ENCODE measurements at places on chromosomes 5 and 9.

DNA sequence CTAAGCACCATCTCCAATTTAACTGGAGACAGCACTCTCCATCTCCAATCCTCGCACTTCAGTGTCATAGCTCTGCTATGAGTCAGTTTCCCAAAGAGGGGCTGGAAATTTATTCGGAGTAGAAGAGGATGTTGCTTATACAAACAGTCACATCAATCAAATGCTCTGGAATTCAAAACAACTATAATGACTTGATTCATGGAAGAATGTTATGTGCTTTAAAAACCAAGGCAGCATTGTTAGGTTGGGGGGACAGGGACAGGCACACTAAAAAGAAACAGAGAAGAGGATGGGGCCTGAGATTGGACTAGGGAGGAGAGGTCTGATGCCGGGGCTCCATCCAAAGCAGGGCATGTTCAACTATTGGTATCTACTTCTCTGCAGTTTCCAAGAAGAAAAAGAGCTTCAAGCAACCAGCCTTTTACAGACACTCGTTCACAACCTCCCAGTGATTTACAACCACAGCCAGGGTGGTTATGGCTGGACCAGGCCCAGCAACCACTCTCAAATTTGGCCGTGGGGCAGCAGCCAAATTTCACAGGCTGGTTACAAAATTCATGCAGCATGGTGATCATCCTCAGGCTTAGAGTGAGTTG is 117.5 kb upstream of the ZNF366 start:
- no peak overlapping the region for H3K4me3 ChIP-seq
- no peak for ATAC-seq
- no peak overlapping the region for H3K27ac ChIP-seq
- H3K36me3 ChIP-seq, result no peaks in the 10 kb centered on the region
- peaks cover 7% of the 10 kb centered on the region for H3K27me3 ChIP-seq
- no peaks in the 10 kb centered on the region for H3K4me1 ChIP-seq

DNA sequence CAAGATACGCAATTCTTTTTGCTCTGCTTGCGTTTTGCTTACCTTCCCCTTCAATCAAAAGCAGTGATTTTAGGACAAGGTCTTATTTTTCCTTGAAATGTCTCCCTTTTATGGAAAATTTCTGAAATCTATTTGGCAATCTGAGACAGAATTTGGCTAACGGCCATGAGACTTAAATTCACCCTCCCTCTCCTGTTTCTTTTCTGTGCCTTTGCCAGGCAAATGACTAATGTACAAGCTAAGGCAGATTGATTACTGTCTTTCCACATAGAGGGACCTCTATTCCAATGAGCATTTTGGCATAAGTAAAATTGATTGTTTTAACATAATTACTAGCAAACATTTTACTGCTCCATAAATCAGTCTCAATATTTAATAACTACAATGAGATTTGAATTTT is 31.7 kb downstream of the FAM81B start:
- ATAC-seq, result no peak
- H3K27ac ChIP-seq, result no peak overlapping the region
- H3K4me3 ChIP-seq, result no peak overlapping the region
- peaks cover 9% of the 10 kb centered on the region for H3K27me3 ChIP-seq
- no peaks in the 10 kb centered on the region for H3K36me3 ChIP-seq

GRCh38 chr5:139374909-139375308 is 8.2 kb downstream of the SLC23A1 start:
- peaks cover 37% of the 10 kb centered on the region for H3K36me3 ChIP-seq
- ATAC-seq, result peak; percentile 6
- no peak overlapping the region for H3K4me3 ChIP-seq
- no peak overlapping the region for H3K27ac ChIP-seq

DNA sequence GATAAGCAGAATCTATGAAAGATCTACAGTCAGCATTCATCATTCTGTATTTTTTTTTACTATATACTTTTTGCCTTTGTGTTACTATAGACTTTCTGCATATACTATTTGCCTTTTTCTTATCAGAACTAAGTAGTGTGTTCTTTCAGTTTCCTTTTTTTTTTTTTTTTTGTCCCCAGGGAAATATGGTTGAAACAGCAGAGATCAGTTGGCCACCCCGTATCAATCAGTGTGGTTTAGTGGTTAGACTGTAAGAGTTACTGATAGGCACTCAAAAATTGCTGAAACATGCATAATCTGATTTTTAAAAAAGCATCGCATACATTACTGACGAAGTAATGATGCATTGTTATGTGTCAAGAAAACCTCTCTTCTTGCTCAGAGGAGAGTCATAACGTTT is 990.8 kb upstream of the EDIL3 start:
- H3K4me1 ChIP-seq, result no peaks in the 10 kb centered on the region
- no peak overlapping the region for H3K27ac ChIP-seq
- H3K27me3 ChIP-seq, result no peaks in the 10 kb centered on the region
- ATAC-seq, result no peak
- no peak overlapping the region for H3K4me3 ChIP-seq
- no peaks in the 10 kb centered on the region for H3K36me3 ChIP-seq
